Activated T-cell treated with anti-CD3 and anti-CD28 coated beads for 48 hours (primary cell): ENCODE measurements at places on chromosomes 2 and 18.

- no peak for DNase-seq
Measured at GRCh38 chr2:222837643-222838056, 23.2 kb upstream of the ACSL3 start.

DNA sequence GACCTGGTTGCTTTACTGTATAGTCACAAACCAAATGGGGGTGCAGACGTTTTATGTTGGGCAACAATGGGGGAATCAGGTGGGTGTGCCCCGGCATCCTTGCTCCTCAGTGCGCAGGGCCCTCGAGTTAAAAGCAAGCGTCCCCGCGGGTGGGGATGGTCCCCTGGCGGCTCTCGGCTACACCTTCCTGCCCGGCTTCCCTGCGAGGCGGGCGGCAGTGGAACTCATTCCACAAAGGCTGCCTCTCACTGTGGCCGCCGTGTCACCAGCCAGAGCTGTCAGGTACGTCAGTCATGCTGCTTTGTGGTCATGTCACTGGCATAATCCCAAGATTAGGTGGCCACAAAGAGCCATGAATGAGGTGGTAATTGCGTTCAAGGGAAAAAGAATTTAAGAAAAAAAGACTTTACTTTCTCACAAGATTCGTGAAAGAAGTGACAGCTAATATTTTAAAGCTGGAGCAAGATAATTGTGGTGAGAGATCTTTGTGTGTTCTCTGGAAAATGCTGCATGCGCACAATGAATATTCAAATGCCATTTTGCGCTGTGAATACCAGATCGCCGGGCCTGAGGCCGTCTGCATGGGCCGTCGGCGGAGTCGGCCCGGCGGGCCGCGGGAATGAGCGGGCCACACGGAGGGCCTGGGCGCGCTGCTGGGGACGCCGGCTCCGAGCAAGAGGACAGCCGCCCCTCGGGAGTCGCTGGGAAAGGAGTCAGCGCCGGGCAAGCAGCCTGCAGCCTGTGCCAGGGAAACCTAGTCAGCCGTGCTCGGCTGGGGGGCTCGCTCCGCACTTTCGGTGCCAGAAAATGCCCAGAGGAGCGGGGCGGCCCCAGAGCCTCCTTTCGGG lies 82.3 kb upstream of the LDLRAD4 start:
- DNase-seq: peak; percentile 59

GRCh38 chr2:70991742-70992141 lies 2.9 kb downstream of the TEX261 start:
- DNase-seq: no peak

DNA sequence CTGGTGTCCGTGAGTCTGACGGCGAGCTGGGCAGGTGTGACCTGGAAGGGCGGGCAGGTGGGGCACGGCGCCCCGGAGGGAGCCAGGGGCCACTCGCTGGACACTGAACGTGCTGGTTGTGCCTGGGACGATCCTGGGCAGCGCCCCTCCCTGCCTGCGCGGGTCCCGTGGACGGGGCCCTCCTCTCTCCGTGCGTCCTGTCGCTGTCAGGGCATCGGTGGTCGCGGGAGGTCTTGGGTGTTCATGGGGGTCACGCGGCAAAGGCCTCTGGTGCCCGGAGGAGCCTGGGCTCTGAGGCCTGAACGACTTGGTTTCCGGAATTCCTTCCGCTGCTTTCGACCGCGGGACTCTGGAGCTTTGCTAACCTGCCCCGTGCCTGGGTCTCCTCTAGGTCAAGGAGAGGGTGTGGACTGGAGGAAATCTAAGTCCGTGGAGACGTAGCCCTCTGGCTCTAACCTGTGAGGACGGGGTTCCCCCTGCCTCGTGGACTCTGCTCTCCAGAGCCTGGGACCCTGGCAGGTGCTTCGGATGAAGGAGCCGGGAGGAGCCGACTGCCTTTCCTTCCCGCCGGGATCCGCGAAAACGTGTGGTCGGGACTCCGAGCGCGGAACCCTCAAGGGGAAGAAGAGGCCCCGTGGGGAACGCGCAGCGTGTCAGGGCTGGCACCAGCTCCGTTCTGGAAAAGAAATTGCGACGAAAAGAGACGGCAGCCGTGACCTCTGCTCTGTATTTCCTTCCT lies 14.7 kb downstream of the SOX11 start:
- no peak for DNase-seq

DNA sequence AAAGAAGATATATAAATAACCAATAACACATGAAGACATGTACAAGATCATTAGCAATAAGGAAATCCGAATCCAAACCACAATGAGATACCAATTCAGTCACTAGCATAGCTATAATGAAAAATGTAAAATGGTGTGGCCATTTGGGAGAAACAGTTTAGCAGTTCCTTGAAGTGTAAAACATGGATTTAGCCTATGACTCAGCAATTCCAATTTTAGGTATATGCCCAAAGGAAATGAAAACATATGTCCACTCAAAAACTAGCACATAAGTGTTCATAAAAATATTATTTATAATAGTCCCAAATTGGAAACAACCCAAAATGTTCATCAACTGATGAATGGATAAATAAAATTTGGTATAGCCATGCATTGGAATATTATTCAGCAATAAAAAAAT lies 165.5 kb upstream of the CRIM1 start:
- no peak for DNase-seq

- no peak for DNase-seq
Measured at GRCh38 chr2:10466801-10467200, 18.7 kb upstream of the ODC1 start.

DNA sequence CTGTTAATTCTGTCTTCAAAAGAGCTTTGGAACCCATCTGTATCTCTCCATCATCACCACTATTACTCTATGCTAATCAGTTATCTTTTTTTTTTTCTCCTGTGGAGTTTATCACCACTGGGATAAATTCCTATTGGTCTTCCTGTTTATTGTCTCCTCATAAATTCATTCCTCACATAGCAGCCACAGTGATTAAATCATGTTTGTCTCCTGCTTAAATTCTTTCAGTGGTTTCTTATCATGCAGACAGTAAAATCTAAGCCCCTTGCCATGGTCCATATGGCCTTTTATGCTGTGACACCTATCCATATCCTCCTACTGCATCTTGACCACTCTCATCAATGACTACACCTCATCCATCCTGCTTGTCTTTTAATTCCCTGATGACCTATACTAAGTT lies 239.8 kb upstream of the ZEB2 start:
- no peak for DNase-seq

DNA sequence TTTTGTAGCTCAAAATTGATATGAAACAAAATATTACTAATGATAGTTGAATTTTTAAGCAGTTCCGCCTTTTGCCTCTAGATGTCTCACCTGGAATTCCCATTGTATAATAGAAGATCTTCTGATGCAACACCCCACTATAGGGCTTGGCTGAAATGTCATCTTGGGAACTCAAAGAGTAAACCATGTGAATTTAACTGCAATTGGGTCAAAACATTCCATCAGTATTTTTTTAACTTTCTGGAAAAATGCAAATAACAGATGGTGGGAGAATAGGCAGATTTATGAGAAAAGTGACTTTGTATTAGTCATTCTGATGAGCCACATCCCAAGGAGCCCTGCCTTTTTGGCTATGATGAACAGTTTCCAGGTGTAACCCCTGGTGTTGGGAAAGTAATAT lies 489.9 kb downstream of the NYAP2 start:
- no peak for DNase-seq

DNA sequence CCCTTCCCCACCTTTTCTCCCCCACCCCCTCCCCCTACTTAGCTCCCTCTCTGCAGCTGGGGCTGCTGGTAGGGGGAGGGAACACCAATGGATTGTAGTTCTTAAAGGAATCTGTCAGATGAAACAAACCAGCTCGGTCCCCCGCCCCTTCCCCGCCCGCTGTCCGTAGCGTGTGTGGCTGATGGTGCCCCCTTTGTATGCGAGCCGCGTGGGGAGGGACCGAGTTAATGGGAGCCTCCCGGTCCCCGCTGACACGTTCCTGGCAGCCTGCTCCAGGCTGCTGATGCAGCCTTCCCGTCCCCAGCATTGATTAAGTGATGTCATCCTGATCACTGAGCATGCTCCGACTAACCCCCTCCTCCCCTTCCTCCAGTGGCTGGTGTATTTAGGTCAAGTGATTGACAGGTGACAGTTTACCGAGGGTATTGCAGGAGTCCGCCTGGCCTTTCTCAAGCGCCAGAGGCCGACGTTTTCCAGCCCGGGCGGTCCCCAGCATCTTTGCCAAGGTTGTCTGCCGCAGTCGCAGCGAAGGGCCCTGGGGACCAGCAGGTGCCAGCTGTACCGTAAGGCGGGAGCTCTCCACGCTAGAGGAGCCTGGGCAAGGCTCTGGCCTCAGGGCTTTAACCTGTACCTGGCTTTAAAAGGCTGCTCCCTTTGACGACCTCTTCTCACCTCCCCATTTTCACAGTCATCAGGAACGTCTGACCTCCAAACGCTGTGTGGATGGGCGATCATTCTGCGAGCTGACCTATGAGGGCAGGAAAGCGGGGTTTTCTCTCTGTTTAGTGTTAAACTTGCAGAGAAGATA lies 1.8 kb downstream of the KIF5C start:
- DNase-seq: peak; percentile 23

DNA sequence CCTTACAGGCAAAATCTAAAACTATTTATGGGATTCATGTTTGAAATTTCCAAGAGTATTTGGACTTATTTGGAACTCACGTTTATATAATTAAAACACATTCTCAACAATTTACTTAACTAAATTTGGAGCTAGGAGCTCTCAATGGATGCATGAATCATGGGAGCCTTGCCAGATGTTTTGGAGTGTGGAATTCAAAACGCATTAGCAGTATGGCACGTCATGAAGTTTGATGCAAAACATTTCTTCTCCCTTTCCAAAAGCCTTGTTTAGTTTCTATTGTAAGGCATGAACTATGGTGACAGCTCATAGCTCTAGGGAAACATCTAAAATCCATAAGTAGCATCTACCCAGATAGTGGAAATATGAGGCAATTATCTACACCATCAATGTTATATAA lies 701.6 kb downstream of the SATB2 start:
- no peak for DNase-seq

GRCh38 chr2:150292807-150293206 lies 194.7 kb downstream of the RND3 start:
- DNase-seq: no peak

GRCh38 chr2:9750224-9751215 lies 92.8 kb upstream of the TAF1B start:
- no peak for DNase-seq

- no peak for DNase-seq
Measured at GRCh38 chr18:11798271-11798670, 52.9 kb upstream of the CHMP1B start.

DNA sequence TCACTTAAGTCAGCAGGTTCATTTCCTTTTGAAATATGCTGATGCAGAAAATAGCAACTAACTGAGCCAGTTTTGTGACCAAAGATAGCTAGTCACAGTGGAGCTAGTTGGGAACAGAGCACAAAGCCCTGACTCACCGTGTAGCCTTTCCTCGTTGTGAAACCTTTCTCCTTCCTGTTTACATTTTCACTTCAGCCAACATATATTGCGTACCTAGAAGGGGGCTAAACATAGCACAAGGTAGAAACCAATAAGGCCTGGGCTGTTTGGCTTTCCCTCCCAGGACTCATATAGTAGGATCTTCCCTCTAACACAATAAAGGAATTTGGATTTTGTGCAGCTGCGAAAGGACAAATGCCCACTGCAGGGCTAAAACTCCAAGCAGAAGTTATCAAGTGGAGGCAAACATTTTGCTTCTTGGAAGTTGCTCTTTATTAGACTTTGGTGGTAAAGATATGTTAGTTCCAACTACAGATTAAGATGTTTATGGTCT lies 24.5 kb upstream of the LPIN2 start:
- no peak for DNase-seq

DNA sequence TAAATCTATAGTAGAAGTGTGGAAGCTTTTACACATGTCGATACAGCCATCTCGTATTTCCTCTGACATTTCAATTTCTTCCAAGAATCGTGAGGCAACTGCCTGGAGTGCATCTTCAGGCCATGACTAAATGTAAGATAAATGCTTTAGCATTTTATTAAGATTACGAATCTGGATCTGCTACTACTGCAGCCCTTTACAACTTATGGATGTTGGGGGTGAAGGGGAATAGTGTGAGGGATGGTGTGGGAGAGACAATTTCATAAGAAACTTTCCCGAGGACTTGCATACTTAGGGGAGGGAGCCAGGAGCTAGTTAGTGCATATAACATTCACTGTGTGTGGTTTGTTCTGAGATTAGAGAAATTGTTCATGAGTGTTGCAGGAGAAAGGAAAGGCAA lies 204.8 kb downstream of the SLC39A10 start:
- no peak for DNase-seq

DNA sequence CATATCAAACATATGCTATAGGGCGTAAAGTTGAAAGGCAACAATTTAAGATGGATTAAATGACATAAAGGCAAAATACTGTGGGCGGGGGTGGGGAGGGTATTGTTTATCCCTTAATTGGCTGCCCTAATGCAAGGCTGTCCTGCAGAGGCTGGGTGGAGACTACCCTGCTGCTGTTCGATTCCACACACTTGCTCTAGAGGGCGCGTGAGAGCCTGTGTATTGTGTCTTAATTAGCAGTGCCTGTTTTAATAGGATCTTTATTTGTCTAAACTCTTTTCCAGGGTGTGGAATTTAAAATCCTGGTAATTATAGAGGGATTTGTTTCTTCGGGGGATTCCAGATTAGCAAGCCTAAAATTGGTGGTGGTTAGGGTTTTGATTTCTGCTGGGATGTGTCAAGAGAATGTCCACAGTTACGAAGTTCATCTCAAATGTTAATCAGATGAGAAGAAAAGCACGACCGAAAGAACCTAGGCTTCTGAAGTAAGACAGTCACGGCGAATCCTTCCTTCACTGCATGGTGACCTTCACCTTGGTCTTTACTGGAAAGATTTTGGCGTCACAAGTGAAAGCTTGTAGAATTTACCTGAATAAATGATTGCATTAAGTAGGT lies 103.5 kb upstream of the MAP3K20 start:
- peak; percentile 36 for DNase-seq
